ENCODE measurements at places on chromosomes 2 and 18.

- no peak for DNase-seq
These were observed 825.8 kb upstream of the CDH2 start for GRCh38 chr18:29002747-29003146.

DNA sequence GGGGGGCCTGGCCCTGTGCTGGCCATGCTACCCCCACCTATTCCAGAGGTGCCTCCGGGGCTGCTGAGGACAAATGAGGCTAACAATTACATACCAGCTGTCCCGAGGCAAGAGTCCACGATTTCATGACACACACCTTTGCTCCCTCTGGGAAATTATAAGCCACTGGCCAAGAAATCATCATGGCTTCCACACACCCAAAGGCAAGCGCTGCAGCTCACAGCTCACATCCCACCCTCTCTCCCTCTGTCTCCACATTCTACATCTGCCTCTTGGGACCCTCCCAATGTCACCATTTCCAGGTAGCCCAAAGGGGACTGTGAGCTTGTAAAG lies 134.4 kb downstream of the HDAC4 start:
- DNase-seq = no peak

GRCh38 chr18:67001052-67001451 lies 397.2 kb upstream of the CDH19 start:
- no peak for DNase-seq

DNA sequence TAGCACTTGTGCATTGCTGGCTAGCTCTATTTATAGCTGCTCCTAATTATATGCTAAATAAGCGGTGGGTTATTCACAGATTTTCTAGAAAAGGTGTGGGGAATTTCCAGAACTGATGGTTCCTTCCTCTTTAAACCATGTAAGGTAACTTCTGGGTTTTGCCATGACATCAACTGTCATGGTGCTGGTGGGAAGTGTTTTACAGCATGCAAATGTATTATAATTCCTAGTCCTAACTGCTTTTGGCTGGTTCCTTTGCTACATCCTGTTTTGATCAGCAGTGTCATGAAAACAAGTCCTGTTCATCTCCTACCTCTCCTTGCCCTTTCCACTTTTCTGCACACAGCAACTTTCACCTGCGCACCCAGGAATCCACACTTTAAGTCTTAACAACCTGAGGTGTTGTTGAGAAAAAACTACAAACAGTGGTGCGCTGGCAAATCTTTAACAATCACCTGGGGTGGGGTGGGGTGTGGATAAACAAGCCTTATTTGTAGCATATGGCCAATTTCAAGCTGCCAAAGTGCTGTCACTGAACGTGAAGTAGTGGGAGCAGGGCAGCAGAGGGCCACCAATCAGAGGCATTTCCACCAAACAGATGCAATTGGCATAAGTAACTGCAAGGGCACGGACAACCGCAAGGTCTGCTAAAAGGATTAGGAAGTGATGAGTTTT lies 33.4 kb upstream of the SKOR2 start:
- DNase-seq = no peak

DNA sequence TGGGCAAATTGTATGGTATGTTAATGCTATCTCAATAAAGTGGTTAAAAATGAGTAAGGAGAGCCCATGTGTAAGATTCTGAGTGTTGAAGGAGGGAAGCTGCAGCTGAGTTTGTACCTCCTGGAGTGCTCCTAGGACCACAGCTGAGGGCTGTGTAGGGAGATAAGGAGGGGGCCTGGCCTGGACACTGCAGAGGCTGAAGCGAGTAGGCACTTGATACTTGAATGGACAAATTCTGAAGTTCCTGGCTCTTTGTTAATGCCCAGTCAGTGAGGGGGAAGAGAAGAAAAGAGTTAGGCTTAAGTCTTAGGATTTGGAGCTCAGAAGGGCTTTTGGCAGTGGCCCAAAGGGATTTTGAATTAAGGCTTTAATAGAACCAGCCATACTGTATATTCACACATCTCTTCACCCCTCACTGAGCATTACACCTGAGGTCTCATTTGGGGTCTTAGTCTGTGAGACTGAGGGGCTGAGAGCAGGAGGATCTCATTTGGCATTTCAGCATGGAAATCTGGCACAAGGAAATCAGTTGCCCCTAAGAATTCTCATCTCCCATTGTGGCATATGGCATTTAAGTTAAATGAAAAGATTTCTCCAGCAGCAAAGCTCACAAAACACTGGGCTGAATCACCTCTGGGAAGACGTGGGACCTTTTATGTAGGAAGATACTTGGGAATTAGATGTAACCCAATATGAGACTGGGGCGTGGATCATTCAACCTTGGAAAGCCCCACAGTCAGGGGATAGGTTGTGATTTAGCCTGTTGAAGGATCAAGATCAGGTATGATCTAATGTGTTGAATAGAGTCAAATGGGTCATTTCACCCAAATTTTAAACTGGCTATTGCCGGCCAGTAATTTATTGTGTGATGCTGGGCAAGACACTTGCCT lies 46.8 kb downstream of the LIPG start:
- DNase-seq = no peak

DNA sequence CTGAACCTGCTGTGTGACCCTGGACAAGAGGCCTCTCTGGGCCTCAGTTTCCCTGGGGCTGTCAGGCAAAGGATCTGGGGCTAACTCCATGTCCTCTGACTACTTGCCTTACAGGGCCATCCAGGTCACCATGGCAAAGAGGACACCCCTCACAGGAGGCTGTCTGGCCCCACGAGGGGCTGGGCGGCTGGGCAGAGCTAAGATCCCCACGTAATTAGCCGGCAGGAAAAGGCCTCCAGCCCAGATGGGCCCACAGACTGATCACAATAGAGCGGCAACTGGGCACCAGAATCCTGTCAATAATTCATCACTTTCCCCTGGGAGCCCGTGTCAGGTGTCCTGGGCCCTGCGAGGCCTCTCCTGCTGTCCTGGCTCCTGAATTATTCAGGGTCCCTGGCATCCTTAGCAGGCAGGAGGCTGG lies 44.8 kb upstream of the OTOF start:
- DNase-seq = no peak

DNA sequence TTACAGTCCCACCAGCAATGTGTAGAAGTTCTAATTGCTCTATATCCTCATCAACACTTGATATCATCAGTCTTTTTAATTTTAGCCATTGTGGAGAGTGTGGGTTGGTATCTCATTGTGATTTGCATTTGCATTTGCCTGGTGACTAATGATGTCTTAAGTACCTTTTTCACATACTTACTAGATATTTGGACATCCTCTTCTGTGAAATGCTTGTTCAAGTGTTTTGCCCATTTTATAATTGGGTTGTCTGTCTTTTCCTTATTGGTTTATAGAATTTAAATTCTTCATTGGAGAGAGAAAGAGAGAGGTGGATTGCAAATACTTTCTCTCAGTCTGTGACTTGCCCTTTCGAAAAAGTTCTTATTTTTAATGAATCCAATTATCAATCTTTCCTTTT lies 14.0 kb upstream of the PPP1CB start:
- no peak for DNase-seq

DNA sequence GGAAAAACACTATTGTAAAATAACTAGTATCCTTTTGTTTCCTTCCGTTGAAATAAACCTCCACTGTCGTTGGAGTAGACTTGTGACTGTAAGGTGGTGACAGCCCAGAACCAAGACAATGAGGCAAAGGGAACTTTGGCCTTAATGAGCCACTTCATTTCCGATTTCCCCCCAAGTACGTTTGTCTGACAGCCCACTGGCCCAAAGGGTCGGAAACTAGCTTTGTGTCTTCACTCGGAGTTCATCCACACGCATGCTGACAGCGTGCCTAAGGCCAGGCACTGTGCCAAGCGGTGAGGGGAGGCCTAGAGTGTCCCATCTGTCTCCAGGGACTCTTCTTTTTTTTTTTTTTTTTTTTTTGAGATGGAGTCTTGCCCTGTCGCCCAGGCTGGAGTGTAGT lies 21.0 kb downstream of the HJURP start:
- DNase-seq = peak; percentile 8

DNA sequence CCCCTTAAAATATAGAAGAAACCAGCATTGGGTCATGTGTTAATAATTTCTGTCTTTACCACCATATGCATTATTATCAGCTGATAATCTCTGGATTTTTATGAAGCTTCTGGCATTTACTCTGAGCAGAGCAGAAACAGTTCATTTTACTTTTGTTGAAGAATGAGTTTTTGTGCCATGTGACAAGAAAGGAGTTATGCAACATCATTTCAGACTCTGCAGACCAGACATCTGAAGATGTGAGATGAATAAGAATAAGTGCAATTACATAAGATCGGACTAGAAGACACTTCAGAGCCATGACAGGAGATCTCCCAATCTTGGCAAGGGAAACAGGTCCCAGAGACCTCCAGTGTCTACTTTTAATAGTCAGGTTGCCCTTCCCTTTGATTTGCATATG lies 869.4 kb upstream of the VRK2 start:
- DNase-seq = no peak

- DNase-seq = no peak
These were observed 22.3 kb downstream of the DOK1 start for GRCh38 chr2:74576863-74577229.

- no peak for DNase-seq
These were observed 187.9 kb downstream of the VAPA start for GRCh38 chr18:10101729-10102128.

GRCh38 chr2:201653221-201653620 lies 9.9 kb upstream of the TMEM237 start:
- no peak for DNase-seq

DNA sequence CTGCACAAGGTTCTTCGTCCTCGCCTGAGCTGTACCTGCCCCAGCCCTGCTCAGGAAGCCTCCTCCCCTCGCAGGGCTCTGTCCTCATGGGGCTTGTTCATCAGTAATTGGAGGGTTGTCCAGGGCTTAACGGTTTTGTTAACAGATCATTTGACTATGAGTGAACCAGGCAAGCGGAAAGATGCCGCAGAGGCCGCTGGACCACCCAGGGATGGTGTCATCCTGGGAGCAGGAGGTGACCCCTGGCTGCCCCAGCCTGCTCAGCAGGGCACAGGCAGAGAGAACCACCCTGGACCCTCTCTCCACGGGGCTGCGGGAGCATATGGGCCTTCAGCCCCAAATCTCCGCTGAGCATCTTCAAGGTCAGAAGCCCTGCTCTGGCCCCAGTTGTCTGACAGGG lies 264.3 kb downstream of the KLHL29 start:
- DNase-seq = no peak

GRCh38 chr2:223735035-223735640 lies 102.2 kb downstream of the AP1S3 start:
- no peak for DNase-seq

DNA sequence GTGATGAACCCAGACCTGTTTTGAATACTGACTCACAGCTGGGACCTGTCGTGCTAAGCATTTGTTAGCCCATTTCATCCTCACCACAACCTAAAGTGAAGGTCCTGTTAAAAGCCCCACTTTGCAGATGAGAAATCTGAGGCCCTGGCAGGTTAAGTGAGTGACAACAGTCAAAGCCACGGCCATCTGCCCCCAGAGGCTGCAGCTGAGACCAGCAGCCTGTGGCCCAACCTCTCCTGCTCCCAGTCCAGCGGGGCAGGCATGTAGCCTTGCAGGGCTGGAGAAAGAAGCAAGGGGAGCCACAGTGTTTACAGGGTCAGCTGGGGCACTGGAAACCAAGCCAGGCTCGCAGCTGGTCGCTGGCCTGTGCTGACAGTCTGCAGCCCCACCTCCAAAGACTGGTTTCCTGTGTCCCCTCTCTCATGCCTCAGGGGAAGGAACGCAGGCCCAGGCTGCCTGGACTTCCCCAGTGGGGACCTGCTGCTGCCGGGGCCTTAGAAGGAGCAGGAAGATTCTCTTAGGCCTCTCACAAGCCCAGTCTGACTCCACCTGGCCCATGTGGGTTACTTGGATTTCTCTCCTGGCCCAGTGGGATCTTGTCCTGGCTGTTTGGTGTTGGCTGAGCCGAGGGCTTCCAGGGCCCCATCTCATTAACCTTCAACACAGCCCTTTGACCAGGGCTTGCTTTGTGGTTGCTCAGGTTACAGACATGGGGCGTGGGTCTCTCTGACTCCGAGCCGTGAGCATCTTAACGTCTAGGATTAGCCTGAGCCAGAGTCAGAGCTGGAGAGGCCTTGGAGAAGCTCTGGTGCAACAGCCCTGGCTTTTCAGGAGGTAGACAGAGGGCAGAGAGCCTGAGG lies 1.7 kb downstream of the INPP5D start:
- DNase-seq = no peak

- peak; percentile 86 for DNase-seq
These were observed 62.5 kb downstream of the REEP1 start for GRCh38 chr2:86274918-86275275.

GRCh38 chr18:34223164-34223892 lies 1.4 kb downstream of the NOL4 start:
- peak; percentile 86 for DNase-seq

DNA sequence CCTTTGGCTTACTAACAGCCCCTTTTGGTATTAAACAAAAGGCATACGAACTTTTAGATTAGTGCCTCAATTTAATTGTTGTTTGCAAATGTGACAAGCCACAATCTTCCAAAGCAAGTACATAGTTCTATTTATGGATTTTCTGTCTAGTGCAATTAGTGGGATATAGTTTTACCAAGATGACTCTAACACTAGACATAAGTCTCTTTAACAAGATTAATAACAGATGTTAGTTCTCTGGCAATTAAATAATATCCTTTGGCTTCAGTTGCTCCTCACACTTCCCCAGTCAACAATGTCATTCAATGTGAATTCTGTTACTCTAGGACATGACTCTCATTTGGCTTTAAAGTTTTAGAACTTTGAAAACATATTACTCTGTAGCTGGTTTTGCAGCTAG lies 16.7 kb upstream of the MC4R start:
- DNase-seq = no peak

DNA sequence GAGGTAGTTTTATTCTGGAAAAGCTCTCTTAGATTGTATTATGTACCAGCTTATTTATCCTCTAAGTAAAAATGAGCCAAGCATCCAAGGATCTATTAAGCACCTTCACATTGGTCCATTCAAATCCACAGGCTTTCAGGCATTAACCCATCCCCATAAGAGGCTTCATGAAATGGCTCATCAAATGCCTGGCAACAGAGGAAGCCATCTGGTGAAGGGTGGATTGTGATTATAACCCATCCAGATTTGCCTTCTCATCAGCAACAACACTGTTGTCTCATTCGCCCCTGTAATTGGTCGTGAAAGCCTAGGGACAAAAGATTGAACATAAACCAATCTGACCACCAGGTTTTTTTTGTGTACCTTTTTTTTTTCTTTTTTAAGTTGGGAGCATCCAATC lies 134.3 kb upstream of the TACR1 start:
- DNase-seq = no peak

- DNase-seq = peak; percentile 71
These were observed 611 bp downstream of the TCF7L1 start for GRCh38 chr2:85133751-85134254.

DNA sequence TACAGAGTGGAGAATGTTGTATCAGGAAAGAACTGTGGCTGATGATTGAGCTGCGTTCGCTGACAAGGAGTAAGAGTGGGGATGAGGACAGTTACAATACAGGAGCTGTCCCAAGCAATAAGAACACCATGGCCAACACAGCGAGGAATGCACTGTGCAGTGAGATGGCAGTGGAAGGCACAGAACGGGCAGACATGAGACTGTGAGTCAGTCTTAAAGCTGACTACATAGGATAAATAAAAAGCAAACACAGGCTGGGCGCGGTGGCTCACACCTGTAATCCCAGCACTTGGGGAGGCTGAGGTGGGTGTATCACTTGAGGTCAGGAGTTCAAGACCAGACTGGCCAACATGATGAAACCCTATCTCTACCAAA lies 89.8 kb downstream of the CABYR start:
- no peak for DNase-seq

GRCh38 chr2:60070196-60070595 lies 483.3 kb downstream of the BCL11A start:
- DNase-seq = peak; percentile 20

- DNase-seq = no peak
These were observed 151.4 kb downstream of the TNS1 start for GRCh38 chr2:217851191-217852020.

Measured in DMS53 (cell line).